ENCODE measurements at places on chromosomes 11 and 22. TPM values are rescaled to one million over a fixed set of nuclear protein-coding genes. Genes with fewer than 3 reads are reported as not detected.

DNA sequence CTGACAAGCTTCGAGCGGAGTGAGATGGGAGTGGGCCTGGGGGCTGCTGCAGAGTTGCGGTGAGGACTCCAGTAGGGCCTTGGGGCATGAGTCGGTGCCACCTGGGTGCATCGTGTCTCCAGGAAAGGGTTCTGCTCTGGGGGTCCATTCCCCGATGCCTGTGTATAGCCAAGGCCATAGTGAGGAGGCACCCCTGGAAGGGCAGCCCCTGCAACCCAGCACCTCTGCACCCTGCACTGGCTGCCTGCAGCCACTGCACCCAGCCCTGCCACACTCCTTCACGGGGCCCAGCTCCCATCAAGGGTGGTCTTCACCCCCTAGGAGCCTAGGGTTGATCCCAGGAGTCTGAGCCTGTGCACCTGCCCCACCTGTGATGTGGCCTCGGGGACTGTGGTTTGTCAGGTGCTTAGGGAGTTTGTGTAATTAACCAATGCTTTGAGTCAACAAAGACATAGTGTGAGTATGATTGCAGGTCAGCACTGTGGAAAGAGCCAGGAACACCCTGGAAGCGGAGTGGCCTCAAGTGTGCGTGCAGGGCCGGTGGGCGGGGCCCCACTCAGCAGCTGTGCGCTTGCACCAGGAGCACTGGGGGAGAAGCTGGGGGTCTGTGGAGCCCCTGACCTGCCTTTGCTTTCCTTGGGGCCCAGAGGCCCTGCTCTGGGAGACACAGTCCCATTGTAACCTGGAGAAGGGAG lies 1299.3 kb downstream of the BRD1 start:
- H3K27me3 ChIP-seq = no peaks in the 10 kb centered on the region
- H3K4me3 ChIP-seq = no peak overlapping the region
- no peak for DNase-seq
- H3K4me1 ChIP-seq = no peaks in the 10 kb centered on the region
- H3K27ac ChIP-seq = no peak overlapping the region

DNA sequence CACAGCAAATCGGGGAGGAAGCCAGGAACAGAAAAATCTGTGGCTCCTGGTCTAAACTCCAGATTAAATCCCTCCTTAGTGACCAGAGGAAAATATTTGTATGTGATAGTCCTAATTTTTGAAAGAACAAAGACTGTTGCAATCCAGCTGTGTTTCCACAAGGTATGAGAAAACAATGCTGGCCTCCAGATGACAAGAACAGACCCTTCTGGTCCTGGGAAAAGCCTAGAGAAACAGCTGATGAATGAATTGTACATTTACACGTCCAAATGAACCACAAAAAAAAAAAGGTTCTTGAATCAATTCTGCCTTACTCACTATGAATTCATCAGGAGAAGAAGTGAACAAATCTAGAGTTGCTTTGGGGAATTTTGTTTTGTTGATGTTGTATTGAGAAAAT lies 63.7 kb downstream of the ETS1 start:
- peaks cover 53% of the 10 kb centered on the region for H3K4me1 ChIP-seq
- H3K4me3 ChIP-seq = peak overlapping the region; percentile 98
- H3K27me3 ChIP-seq = no peaks in the 10 kb centered on the region

DNA sequence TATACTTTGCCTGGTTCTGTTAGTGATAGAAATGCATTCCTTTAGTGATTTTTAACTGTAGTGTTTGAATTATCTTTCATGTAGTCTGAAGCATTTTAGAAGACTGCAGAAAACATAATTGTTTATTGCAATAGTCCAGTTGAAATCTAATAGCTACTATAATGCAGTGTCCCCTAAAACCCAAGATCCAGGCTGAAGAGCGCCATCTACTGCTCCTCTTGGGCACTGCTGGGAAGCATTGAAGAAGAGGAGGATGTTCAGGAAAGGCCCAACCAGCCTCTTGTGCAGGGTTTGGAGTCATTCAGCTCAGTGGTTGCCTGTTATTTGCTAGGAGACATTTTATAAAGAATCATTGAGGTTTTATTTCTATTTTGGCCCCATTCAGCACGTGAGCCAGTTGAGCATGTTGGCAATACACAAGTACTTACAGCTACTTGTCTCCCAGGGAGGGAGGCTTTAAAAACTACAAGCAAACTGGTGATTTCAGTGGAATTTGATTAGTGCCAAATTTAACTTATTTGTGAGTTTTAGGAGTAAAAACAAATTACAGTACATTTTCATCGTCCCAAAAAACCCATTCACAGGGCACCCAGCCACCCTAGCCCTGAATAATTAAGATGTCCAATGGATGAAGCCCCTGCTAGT lies 74.9 kb upstream of the HORMAD2 start:
- peaks cover 4% of the 10 kb centered on the region for H3K36me3 ChIP-seq
- DNase-seq = no peak
- H3K4me1 ChIP-seq = no peaks in the 10 kb centered on the region
- no peak overlapping the region for H3K4me3 ChIP-seq

The CTSF gene
- 2.7 TPM for total RNA-seq

The NTM gene
- not detected for total RNA-seq

- DNase-seq = no peak
- peak overlapping the region; percentile 99 for H3K4me3 ChIP-seq
- H3K4me1 ChIP-seq = peaks cover 58% of the 10 kb centered on the region
- no peaks in the 10 kb centered on the region for H3K36me3 ChIP-seq
- no peaks in the 10 kb centered on the region for H3K27me3 ChIP-seq
Observed at GRCh38 chr11:6233984-6234386, 451 bp downstream of the FHIP1B start.

The DKK3 gene
- not detected for total RNA-seq

DNA sequence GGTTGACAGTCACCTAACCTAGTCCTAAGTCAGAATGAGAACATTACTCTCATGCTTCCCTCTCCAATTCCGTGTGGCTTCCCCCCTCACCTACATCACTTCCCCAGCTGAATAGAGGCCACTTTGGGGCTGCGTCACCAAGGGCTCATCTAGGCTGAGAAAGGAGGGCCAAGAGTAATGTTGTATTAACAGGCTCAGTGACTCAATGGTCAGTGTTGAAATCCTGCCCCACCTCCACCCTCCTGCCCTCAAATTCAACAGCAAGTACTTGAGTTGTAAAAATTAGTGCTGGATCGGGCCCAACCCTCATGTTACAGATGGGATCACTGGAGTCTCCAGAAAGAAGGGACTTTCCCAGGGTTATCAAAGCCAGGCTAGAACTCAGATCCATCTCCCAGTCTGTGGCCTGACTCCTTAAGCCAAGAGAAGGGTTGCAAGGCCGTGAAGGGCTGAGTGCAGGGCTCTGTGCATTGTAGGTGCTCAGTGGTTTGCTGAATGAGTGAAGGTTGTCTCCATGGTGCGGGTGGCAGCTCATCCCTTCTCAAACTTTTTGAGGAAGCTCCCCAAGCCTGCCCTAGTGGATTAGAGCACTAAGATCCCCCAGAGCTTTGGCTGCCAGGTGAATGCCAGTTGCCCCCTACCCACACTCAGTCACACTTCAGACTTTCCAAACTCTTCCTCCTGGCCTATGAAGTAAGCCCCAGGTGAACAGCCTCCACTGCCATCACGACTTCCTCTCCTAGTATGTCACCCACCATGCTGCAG lies 3.2 kb downstream of the DGAT2 start:
- H3K4me1 ChIP-seq = peaks cover 32% of the 10 kb centered on the region
- H3K36me3 ChIP-seq = no peaks in the 10 kb centered on the region
- no peak overlapping the region for H3K4me3 ChIP-seq
- H3K27ac ChIP-seq = no peak overlapping the region

DNA sequence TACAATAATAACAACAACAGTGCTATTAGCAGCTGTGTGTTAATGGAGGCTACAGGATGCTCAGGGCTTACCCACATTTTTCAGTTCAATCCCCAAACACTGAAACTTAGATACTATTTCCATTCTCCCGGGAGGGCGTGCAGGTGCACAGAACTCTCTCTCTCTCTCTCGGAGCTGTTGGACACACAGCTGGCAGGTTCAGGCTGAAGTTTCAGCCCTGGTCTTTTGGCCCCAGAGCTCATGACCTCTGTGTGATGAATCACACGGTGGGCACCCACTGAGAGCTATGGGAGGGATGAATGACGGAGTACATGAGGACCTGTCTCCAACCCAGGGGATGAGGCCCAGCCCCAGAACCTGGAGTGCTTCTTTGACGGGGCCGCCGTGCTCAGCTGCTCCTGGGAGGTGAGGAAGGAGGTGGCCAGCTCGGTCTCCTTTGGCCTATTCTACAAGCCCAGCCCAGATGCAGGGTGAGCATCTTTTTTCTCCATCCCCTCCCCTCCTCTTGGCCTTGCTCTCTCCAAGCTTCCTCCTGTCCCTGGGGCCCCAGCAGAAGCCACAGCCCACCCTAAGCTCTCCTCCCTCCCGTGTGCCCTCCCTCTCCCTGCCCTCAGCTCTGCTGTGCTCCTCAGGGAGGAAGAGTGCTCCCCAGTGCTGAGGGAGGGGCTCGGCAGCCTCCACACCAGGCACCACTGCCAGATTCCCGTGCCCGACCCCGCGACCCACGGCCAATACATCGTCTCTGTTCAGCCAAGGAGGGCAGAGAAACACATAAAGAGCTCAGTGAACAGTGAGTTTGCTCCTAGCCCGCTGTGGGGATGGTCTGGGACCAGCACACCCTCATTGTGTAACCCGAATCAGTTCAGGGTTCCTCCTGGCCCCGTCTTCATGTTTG lies 16.9 kb downstream of the CSF2RB start:
- H3K4me3 ChIP-seq = no peak overlapping the region
- DNase-seq = no peak
- peaks cover 11% of the 10 kb centered on the region for H3K27me3 ChIP-seq
- peak overlapping the region; percentile 36 for H3K27ac ChIP-seq

GRCh38 chr22:42327462-42328129 lies 57.1 kb upstream of the TCF20 start:
- H3K4me1 ChIP-seq = peaks cover 10% of the 10 kb centered on the region
- H3K36me3 ChIP-seq = no peaks in the 10 kb centered on the region
- peaks cover 4% of the 10 kb centered on the region for H3K27me3 ChIP-seq
- no peak overlapping the region for H3K27ac ChIP-seq
- no peak overlapping the region for H3K4me3 ChIP-seq

GRCh38 chr11:36509201-36509639 lies 852 bp downstream of the TRAF6 start:
- H3K27me3 ChIP-seq = peaks cover 2% of the 10 kb centered on the region
- DNase-seq = no peak
- H3K27ac ChIP-seq = peak overlapping the region; percentile 85
- peaks cover 6% of the 10 kb centered on the region for H3K36me3 ChIP-seq
- H3K4me1 ChIP-seq = peaks cover 27% of the 10 kb centered on the region
- peak overlapping the region; percentile 95 for H3K4me3 ChIP-seq

- no peaks in the 10 kb centered on the region for H3K36me3 ChIP-seq
- no peak overlapping the region for H3K27ac ChIP-seq
- DNase-seq = no peak
- H3K4me1 ChIP-seq = no peaks in the 10 kb centered on the region
Observed at GRCh38 chr22:18994701-18995326, 58.7 kb upstream of the PRODH start.

The OR10D3 gene
- total RNA-seq = not detected

The USP35 gene
- total RNA-seq = 7.2 TPM

The SMCO4 gene
- total RNA-seq = 12.7 TPM

The INS gene
- not detected for total RNA-seq

- H3K27me3 ChIP-seq = no peaks in the 10 kb centered on the region
- H3K4me1 ChIP-seq = peaks cover 33% of the 10 kb centered on the region
- H3K36me3 ChIP-seq = peaks cover 9% of the 10 kb centered on the region
- peak overlapping the region; percentile 96 for H3K27ac ChIP-seq
- H3K4me3 ChIP-seq = peak overlapping the region; percentile 94
Observed at GRCh38 chr11:62669420-62670161, 1.9 kb upstream of the UQCC3 start.

The MYRF gene
- total RNA-seq = 3.7 TPM

The APOA1 gene
- total RNA-seq = not detected

The OSBP2 gene
- total RNA-seq = 1.7 TPM

DNA sequence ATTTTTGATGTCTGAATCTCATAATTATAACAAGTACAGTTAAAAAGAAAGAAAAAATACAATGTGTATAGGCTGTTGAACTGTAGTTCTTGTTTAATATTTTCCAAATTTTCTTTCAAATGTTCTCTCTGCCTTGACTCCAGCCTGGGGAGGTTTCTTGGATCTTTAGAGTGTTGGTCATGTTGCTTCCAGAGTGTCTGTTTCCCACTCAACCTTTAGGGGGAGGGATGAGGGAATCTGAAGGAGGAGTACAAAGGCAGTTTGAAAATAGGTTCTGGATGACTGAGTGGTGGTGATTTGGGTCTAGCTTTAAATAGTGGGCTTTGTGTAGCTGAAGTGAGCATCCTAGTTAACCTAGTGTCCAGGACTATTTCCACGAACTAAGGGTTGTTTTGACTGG lies 2.0 kb downstream of the CTNND1 start:
- H3K4me3 ChIP-seq = no peak overlapping the region
- H3K27ac ChIP-seq = no peak overlapping the region
- no peaks in the 10 kb centered on the region for H3K36me3 ChIP-seq
- peaks cover 5% of the 10 kb centered on the region for H3K27me3 ChIP-seq

The TTC28 gene
- total RNA-seq = 5.7 TPM

GRCh38 chr11:71465054-71465453 lies 12.1 kb downstream of the NADSYN1 start:
- no peak overlapping the region for H3K4me3 ChIP-seq
- no peaks in the 10 kb centered on the region for H3K27me3 ChIP-seq
- H3K27ac ChIP-seq = no peak overlapping the region
- H3K36me3 ChIP-seq = peaks cover 37% of the 10 kb centered on the region

GRCh38 chr22:35478633-35479107 lies 62.0 kb upstream of the RASD2 start:
- H3K27ac ChIP-seq = no peak overlapping the region
- no peak overlapping the region for H3K4me3 ChIP-seq
- no peaks in the 10 kb centered on the region for H3K4me1 ChIP-seq
- DNase-seq = no peak
- H3K36me3 ChIP-seq = no peaks in the 10 kb centered on the region
- peaks cover 16% of the 10 kb centered on the region for H3K27me3 ChIP-seq

DNA sequence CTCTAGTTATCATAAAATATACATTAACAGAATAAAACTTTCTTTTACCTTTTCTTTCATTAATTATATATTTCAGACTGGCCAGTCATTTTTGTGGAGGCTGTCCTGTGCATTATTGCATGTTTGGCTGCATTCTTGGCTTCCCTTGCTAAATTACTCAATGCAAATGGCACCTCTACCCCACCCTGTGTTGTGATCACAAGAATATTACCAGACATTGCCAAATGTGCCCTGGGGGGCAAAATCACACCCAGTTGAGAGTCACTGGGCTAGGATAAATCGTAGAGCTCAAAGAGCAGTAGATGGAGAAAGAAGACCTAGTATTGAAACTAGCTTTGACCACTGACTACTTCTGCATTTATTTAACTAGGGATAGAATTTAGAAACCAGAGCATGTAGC lies 1257.8 kb upstream of the TENM4 start:
- DNase-seq = no peak
- peaks cover 5% of the 10 kb centered on the region for H3K36me3 ChIP-seq
- no peak overlapping the region for H3K27ac ChIP-seq
- no peaks in the 10 kb centered on the region for H3K4me1 ChIP-seq
- no peak overlapping the region for H3K4me3 ChIP-seq

All from natural killer cell treated with Interleukin-12 subunit alpha and Interleukin-12 subunit beta and Interleukin-15 and Interleukin-18, amount 100 ng/mL, for 72 hours (primary cell).